ENCODE measurements at places on chromosomes 7 and 10.

- no peak for DNase-seq
Measured at GRCh38 chr7:11914645-11915044, 82.6 kb upstream of the THSD7A start.

DNA sequence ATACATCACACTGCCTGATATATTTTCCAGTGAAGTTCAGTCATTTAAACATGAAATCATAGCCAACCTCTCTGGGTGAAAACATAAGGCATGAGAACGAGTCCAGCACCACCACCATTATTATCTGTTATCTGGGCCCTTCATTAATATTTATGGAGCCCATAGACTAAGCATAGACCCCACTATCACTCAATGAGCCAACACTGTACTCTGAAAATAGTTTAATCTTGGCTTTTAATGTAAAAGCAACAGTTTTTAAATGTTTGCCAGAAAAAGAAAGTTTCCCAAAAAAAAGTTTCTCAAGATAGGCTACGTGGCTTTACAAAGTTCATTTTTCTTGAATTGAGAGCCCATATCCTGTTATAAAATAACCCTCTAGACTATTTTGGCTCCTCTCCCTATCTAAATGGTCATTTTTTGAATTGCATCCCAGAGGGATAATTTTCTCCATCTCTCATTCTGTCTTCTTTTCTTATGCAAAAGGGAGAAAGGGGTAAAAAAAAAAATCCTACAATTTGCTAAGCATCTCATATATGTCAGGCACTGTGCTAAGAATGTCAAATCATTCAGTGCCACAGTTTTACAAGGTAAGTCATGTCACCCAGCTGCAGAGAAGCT lies 66.1 kb downstream of the FZD1 start:
- DNase-seq, result no peak

- no peak for DNase-seq
Measured at GRCh38 chr7:96088579-96088978, 233.3 kb downstream of the SLC25A13 start.

DNA sequence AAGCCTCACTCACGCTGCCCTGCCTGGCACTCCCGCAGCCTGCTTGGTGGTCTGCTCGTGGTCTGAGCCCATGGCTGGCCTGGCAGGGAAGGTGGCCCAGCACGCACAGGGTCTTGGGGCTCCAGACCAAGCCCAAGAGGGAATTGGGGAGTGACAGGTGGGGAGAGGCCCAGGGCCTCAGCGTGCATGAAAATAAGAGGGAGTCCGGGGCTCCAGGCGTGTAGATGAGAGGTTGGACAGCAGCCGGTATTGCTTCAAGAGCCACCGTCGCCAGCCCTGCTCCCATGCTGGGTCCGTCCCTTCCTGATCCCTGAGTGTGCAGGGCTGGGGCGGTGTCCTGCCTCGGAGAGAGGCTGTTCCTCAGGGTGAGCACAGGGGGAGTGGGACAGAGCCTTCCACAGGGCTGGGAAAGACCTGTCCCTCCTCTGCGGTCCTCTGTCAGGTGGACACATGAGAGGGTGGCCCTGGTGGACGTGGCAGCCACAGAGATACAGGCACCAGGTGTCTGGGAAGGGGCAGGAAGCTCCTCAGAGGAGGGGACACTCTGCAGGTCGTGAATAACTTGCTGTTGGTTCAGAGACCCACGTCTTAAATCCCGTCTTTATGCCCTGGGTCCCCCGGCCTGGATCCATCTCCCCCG lies 113.1 kb downstream of the INPP5A start:
- DNase-seq, result no peak

- DNase-seq, result no peak
Measured at GRCh38 chr7:5667391-5667790, 114.1 kb downstream of the RNF216 start.

DNA sequence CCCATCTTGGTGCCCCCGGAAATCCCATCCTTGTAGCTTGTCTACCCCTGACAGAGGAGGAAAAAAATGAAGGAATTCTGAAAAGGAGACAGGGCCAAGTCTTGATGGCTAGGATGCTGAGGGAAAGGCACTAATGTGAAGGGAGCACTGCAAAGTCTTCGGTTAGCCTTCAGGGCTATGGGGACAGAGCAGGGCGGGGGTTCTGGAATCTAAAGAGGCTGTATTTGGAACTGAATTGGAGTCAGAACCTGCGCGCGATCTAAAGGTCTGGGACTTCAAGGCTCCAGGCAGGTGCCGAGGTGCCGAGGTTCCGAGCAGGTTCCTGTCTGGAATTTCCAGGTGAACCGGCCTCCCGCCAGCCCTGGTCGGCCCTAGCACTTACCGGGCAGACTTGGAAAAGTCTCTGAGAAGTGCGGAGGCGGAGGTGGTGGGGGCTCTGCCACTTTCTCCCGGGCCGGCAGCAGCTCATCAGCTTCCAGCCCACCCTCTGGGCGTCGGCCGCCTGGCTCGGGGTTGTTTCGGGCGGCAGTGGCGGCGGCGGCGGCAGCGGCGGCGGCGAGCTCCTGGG lies 781 bp downstream of the GBX1 start:
- no peak for DNase-seq

DNA sequence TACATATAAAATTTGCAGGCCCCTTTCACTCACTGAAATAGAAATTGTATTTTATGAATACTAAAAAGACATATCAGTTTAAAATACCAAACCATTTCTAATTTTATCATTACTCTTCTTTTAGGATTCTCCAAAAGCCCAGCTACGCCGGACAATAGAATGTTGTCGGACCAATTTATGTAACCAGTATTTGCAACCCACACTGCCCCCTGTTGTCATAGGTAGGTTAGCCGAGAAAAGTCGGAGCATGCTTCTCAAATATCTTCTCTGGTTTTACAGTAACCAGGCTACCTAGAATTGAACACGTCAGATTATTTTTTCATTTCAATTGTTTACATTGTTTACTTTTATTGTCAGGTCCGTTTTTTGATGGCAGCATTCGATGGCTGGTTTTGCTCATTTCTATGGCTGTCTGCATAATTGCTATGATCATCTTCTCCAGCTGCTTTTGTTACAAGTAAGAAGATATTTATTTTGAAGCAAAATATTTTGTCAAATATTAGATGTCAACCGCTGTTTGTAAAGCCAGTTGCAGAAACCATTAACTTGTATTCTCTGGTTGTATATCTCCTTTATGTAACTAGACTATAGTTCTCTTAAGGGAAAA lies 57.6 kb downstream of the MMRN2 start:
- peak; percentile 27 for DNase-seq

GRCh38 chr10:95698415-95698814 lies 4.7 kb upstream of the TCTN3 start:
- DNase-seq, result no peak

GRCh38 chr7:151871904-151872303 lies 5.0 kb downstream of the PRKAG2 start:
- DNase-seq, result no peak

DNA sequence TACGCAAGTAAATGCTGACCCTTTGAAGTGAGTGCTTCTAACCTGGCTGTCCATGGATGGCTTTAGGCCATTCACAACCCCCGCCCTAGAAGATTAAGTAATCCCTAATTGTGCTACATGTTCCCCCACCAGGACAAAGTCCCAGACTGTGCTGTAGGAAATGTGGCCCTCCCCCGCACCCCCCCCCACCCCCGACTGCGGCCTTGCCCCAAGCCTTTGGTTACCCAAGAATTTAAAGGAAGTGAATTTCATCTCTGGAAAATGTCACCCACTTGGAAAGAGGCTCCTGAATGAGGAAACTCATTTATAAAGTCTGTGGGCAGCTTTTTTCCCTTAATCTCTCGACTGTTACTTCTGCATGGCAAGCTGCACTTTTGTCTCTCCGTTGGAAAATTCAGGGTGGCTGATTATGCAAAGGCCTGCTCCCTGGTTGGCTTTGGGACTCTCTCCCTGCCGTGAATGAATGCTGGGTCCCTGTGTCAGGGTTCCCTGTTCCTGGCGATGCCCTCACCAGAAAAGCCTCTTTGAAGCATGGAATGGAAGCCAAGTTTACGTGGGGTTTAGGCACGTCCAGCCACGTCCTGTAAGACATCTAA lies 31.4 kb upstream of the AQP1 start:
- DNase-seq, result no peak
